ENCODE measurements at places on chromosomes 7 and 10. TPM values are rescaled to one million over a fixed set of nuclear protein-coding genes. Genes with fewer than 3 reads are reported as not detected.

The NME8 gene
- total RNA-seq = not detected

The TMEM139 gene
- total RNA-seq = 16.1 TPM

The TAS2R3 gene
- total RNA-seq = 0.32 TPM

- no peak for DNase-seq
Observed at GRCh38 chr7:55493408-55493807, 78.9 kb downstream of the VOPP1 start.

DNA sequence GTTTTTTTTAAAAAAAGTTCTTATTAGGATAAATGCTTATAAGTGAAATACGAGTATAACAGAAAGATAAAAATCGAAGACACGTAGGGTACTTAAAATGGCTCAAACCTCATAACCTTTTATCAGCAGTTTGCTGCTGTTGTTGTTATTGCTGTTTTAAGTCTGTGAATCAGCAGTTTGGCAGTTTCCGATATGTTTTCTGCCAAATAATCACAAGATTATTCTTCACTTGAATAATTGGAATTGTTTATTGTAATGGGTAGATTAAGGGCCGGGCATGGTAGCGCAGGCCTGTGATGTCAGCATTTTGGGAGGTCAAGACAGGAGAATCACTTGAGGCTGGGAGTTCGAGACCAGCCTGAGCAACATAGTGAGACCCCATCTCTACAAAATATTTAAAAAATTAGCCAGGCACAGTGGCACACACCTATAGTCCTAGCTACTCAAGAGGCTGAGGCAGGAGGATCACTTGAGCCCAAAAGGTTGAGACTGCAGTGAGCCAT, 177.6 kb downstream of the VTI1A start:
- DNase-seq = no peak
